ENCODE measurements at places on chromosomes 5 and 9.

DNA sequence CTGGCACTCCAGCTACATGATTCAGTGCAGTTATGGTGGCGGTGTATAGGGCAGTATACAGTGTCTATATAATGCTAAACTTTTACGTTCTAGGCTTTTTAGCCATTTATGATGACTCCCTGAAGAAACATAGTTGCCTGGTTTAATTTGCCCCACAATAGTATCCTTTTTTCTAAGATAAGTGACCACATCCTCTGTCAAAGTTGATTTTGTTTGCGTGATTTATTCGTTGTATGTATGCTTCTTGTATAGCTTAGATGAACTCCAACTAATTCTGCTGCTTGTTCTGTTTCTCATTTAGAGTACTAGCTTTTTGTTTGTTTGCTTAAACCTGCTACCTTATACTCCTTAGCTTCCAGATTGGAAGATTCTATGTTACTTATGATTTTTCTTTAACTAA is 83.6 kb downstream of the ERMP1 start:
- no peak for DNase-seq

- DNase-seq, result no peak
These were observed 63.5 kb upstream of the DMRT1 start for GRCh38 chr9:777978-778377.

- peak; percentile 43 for DNase-seq
These were observed 14.7 kb downstream of the MTMR12 start for GRCh38 chr5:32298059-32298415.

DNA sequence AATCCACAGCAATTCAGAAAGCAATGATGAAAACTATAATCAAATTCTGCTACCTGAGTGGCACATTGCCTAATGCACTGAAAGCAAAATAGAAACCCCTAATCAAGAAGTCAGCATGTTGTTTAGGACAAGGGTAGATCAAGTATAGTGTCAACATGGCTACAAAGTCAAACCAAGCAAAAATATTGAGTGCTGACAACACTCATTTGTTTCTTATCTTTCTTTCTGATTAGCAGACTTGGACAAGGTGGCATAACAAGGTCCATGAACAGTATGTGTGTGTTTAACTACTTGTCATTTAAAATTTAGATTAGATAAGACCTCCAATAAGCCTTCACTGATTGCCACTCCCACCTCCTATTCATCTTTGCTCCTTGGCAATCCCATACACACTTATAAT is 332.4 kb downstream of the KIAA0825 start:
- DNase-seq, result no peak

- DNase-seq, result no peak
These were observed 182.5 kb downstream of the CDK5RAP2 start for GRCh38 chr9:120397453-120397852.

All from stimulated activated CD8-positive, alpha-beta memory T cell treated with anti-CD3 and anti-CD28 coated beads, Interleukin-7, amount 100 ng/mL, for 48 hours (primary cell).